ENCODE measurements at places on chromosomes 16 and 17.

DNA sequence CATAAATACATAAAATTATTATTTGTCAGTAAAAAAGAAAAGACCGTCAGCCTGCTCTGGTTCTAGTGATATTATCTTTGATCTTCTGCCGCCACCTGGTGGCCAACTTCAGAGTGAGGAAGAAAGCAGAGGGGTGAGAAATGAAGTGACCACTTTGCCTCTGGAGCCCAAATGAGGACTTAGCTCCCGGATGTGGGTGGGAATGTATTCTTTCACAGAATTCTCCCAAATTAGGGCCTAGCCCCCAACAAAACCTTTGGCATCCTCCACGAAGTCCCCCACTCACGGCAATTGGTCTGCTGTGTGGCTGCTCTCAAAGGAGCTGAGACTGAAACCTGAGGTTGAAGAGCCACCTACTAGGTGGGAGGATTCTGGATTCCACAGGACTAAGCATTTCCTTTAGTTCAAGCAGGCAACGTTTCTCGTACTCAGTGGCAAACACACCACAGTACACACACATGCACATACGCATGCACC is 4.9 kb upstream of the ZNF267 start:
- peak; percentile 78 for DNase-seq

DNA sequence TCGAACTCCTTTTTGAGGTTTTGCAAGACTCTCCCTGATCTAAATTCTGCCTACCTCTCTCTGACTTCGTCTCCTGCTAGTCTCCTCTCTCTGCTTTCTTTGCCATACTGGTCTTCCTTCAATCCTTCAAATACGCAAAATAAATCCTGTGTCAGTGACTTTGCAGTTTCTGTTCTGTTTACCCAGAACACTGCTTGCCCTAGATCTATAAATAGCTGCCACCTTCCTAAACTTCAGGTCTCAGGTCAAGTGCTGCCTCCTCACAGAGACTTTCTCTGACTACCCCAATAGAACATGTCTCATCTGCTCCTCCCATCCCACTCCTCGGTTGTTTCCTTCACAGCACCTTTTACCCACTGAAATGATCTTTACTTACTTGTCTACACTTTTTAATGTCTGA is 78.9 kb downstream of the TRIM37 start:
- no peak for DNase-seq

DNA sequence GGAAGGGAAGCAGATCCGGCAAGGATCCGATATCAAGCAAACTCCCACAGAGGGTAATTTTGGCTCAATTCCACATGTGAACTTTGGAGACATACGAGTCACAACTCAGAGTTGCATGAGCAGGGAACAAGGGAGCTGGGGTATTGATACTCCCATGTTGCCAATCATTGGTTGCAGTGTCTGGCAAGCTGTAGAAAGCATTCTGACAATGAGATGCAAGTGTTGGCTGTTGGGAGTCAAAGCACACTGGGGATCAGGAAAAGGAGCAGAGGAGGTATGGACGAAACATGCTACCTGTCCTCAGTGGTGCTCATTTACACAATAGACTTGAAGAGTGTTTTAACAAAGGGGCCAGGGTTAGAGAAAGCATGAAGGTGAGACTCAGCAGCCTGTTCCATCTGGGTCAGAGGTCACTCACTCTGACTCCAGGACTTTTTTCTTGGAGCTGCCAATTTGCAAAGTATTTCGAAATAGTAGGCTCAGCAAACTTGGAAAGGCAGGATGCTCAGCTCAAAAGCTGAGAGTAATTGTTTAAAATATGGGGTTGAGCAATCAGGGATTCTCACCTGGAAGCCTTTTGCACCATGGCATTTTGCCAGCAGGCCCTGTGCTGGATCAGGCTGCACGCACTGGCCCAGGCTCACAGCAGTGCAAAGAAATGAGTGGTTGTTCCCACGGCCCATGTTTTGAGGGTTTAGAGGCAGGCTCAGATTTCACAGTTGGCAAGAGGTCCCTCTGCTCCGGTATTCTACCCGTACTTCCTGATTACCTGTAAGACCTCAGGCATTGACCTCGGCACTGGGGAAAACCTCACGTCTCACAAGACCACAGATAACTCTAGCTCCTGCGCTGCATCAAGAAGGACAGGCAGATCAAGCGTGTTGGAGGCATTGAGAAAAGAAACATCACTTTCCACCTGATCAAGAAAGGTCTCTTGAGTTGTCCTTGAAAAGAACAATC is 17.6 kb upstream of the NKD1 start:
- DNase-seq = no peak

DNA sequence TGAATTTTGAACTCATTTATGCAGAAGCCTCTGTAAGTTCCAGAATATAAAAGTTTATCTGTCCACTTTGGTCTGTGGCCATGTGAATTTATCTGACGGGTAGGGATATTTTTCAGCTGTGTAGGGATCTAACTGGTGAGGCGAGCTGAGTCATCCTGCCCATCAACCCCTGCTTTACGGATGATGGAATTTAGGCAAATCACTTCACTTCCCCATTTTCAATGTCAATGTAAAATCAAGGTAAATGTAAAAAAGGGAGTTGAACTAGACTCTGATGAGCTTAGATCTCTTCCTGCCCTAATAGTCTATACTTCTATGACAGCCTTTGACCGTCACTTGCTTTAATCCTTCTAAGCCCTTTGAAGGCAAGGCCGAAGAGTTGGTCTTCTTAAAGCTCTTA is 2.6 kb downstream of the SLC16A6 start:
- no peak for DNase-seq

- DNase-seq = no peak
These were observed 750.7 kb downstream of the KCNJ18 start for GRCh38 chr17:22443061-22443460.

DNA sequence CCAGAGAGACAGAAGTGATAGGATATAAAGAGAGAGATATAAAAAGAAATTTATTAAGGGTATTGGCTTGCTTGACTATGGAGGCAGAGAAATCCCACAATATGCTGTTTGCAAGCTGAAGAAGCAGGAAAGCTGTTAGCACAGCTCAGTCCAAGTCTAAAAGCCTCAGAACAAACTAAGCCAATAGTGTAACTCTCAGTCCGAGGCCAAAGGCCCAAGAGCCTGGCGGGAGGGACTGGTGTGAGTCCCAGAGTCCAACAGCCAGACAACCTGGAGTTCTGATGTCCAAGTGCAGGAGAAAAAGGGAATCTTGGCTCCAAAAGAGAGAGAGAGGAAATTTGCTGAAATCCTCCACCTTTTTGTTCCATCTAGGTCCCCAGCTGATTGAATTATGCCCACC is 30.3 kb upstream of the NACA2 start:
- DNase-seq = no peak

DNA sequence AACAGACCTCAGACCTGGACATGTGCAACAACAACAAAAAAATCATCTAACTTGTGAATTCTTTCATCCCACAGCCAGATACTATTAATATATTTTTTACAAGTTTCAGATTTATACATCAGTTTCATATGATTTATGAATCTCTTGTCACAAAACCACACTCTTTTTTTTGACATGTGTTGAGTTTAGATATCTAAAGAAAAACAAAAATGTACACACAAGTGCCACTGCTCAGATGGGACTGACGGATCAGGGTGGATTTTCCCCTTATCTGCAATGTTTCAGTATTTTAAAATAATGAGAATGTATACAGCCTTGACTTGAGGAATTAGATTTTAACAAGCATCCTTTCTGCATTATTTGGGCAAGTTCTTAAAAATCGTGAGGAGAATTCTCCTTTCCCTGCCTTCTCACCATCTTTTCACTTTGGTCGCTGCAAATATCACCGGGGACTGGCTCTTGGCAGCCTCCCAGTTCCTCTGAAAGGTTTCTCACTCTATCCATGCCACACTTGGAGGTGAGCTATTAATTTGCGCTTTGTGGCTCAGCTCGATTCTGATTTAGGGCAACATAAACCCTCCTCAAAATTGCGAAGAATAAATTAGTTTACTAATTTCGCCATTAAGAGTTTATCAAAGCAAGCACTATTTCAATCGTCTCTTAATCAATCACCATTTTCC is 225.7 kb downstream of the XYLT1 start:
- DNase-seq = no peak

GRCh38 chr17:40553694-40554534 is 11.4 kb downstream of the CCR7 start:
- peak; percentile 61 for DNase-seq

- no peak for DNase-seq
These were observed 8.6 kb upstream of the SLC7A6 start for GRCh38 chr16:68255712-68256111.

All from fibroblast of lung (primary cell).